G401 (cell line): ENCODE measurements at places on chromosomes 3 and 15. TPM values are rescaled to one million over a fixed set of nuclear protein-coding genes. Genes with fewer than 3 reads are reported as not detected.

TMEM266 gene
- total RNA-seq: 0.06 and 1.5 TPM in 2 replicates

IQCF5 gene
- not detected in 2 replicates for total RNA-seq

CLDN1 gene
- total RNA-seq: not detected in 2 replicates

RHOV gene
- 0.24 and 1.7 TPM in 2 replicates for total RNA-seq

SAMMSON gene
- total RNA-seq: not detected in 2 replicates

LYZL4 gene
- total RNA-seq: not detected in 2 replicates

GOLGA8T gene
- not detected in 2 replicates for total RNA-seq

P2RY13 gene
- total RNA-seq: not detected in 2 replicates

ARNT2 gene
- not detected in 2 replicates for total RNA-seq

SEC61A1 gene
- 134 and 174 TPM in 2 replicates for total RNA-seq

ZNF774 gene
- 0.27 and 0.62 TPM in 2 replicates for total RNA-seq
